ENCODE measurements at places on chromosomes 16 and 17.

DNA sequence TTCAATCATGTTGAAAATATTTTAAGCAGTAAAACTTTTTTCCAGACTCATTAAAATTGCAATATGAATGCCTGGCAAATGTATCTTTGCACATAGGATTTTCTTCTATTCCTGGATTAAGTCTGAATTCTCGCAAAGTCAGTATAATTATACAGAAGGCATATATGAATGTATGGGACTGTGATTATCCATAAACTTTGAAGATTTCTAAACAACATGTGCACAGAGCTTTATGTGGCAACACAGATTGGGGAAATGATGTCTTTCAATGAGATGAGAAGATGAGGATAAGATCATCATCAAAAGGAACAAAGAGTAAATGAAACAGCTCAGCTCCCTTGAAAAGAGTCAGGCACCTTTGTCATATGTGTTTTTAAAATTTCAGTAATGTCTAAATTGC lies 635.3 kb downstream of the CDH11 start:
- no peak for DNase-seq

DNA sequence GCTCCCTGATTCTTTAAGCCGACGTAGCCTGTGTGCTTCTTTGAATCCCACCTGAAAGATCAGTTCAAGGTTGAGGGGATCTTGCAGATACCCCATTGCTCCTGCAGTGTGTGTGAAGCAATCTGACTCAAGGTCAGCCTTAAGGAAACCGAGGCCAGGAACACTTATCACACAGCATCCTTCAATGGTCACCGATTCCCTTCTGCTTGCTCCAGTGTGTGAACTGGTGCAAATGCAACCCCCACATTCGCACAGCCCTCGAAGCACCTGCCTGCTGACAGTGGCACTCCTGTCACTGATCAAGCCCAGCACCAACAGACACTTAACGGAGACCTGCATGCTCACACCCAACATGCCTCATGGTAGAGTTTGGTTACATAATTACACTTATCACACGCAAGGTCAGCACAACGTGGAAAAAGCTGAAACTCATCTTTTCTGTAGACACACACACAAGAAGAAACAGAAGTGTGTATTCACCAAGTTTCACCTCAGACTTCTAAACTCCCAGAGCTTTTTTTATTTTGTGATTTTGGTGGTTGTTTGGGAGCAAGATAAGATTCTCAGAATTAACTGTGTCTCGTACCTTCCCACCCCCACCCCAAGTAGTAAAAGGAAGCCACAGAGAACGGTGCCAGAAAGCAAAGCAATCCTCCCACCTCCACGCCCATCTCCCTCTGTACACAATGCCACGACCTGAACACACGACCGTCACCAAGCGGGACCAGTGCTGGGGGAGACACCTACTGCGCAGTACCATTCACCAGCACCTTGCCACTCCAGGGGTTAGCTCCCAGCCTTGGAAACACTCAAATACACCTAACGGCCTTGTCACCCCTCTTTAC lies 37.2 kb downstream of the LITAFD start:
- no peak for DNase-seq

- no peak for DNase-seq
Measured at GRCh38 chr17:56815711-56816110, 18.0 kb downstream of the C17orf67 start.

- DNase-seq = no peak
Measured at GRCh38 chr17:75900691-75901533, 3.8 kb downstream of the MRPL38 start.

DNA sequence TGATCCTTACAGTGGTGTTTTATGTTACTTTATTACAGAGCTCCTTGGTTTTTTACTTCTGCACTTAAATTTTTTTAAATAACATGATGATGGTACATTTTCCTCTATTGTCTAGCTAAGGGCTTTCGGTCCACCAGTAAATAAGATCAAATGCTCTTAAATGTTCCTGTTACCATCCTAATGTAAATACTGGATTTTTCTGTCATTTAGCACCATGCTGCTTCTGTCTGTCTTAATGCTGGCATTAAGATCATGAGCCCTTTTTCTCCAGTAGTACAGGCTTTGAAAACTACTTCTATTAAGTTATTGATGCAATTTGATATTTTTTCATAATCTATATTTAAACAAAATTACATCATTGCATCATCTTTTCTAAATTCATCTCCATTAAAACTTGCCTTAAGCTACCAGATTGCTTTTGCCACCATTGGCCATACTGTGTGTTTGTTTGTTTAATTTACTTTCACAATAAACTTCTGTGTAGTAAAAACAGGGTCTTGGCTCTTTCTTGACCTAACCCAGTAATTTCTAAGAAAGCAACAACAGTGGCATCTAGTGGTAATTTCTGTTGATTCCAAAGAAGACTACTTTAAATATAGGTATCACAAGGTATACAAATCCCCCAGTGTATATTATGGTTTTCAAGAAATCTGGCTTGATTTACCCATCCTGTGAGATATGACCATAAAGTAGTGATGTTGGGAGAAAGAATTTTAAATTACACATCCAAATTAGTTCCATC lies 9.0 kb upstream of the PHAF1 start:
- DNase-seq = peak; percentile 45

DNA sequence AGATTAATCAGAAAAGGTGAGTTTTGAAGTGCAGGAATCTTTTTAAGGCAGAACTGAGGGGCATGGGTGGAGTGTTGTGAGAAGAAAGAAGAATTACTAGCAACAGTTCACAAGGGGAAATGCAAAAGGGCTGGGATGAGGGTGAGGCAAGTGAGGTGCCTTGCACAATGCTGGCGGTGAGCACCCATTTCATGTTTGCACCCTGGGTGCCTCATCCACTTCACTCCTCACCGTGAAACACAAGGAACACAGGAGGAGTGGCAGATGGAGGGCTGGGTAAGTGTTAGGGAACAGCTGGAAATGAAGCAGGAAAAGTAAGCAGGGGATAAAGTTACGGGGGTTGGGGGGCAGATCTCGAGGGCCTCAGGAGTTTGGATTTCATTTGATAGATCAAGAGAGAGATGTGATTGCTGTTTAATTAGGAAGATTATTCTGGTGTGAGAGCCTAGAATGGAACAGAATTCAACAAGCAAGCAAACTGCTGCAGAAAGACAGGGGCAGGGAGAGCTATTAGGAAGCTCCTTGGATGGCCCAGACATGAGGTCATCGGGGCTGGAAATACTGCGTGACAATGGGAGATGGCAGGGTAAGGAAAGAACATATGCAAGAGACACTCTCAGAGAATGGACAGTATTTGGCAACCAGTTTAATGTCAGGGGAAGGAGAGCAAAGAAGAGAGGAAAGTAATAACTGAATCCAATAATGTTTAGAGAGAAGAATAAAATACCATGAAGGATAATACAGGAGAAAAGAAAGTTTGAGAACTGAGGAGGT lies 8.3 kb upstream of the HEATR6 start:
- DNase-seq = no peak

GRCh38 chr16:20868890-20869289 lies 31.3 kb downstream of the DCUN1D3 start:
- DNase-seq = peak; percentile 79

DNA sequence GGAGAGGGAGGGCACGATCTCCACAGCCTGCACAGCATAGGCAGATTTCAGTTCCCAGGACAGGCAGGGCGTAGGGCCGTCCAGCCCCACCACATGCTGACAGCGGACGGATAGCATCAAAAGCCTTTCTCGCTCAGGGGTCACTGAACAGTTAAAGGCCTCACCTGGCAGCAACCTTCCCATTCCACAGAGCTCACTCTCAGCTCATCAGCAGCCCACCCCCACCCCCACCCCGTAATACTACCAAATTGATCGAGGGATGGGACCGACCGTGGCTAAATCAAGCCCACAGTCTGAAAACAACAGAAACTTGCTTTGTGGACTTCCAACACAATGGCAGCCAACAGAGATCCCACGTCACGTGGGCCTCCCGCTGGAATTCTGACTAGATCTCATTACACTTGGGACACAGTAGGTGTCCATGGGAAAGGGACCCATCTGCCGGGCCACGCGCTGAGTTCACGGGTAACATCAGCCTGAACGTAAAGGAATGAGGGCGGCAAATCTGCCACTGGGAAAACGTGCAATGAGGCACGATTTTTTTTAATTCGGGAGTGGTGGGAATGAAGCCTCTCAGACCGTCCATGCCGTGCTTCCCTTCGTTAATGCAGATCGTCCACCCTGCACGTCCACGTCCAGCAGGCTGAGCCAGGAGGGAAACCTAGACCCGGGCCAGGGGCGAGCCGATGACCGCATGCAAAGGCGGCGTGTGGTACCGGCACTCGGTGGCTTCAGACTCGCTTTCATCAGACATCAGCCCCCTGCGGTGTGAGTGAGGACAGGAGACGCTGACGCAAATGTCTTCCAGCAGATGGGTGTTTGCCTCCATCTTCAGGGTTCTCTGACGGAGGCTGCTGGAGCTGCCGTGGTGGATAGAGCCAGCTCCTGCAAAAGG lies 92.1 kb downstream of the TBC1D16 start:
- DNase-seq = no peak

DNA sequence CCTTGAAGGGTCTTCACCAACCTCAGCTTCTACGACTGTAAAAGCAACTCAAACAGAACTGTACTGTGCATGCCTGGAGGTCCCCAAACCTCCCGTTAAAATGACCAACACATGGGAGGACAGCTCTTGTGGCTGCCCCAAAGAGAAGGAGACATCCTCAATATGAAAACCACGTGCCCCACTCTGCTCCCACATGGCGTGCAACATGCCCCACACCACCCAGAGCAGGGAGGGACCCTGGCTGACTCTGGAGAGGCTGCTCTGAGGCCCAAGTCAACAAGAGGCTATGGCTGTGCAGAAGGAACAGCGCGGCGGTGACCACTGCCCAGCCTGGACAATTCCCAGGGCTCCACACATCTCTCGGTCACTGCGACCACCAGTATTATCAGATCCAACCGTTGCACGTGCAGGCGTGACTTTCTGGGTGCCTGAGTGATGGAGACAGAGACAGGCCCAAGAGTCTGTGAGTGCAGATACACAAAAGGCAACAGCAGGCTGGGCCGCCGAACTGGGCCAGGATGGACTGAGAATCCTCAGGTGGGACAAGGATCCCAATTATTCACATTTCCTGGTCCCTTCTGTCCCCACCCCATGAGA lies 1.4 kb downstream of the PLD6 start:
- DNase-seq = no peak

DNA sequence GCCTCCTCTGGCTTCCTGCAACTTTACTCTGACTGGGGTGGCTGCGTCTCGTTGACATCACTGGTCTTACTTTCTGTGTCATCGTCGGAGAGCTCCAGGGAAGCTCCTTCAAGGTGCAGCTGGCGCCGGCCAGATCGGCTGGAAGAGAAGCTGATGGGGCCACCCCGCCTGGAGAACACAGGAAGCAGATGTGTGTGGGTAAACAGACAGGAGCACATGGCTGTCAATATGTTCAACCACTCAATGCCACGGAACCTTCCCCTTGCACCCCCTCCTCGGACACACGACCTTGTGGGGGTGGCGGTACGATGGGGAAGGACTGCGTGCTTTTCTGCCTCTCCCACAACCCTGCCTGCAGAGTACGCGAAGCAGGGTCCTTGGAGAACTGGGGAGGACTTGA lies 40.1 kb downstream of the NDEL1 start:
- DNase-seq = no peak

GRCh38 chr16:75372236-75372856 lies 61.0 kb downstream of the CFDP1 start:
- DNase-seq = no peak

GRCh38 chr17:69809331-69809730 lies 265.7 kb upstream of the KCNJ16 start:
- no peak for DNase-seq

GRCh38 chr16:12321311-12321842 lies 344.8 kb downstream of the SNX29 start:
- DNase-seq = no peak

- DNase-seq = peak; percentile 87
Measured at GRCh38 chr16:12067714-12068401, 91.3 kb downstream of the SNX29 start.

GRCh38 chr16:28534542-28535373 lies 4.0 kb downstream of the NUPR1 start:
- DNase-seq = no peak

DNA sequence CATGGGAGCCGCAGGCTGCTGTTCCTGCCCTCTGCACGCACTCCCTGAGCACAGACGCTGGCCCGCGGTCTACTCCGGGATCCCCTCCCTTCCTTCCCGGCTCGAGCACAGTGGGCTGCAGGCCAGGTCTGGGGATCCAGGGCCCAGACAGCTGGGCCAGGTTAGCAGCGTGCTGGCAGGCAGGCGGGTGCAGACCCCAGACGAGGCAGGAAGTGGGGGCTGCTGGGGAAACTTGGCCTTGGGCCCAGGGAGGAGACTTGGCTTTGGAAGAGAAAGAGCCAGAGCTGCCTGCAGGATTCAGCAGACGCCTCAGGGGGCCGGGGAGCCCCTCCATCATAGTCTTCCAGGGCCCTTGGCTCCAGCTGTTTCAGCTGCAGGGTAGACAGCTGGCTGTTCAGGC lies 30.2 kb upstream of the ABCC3 start:
- DNase-seq = no peak

- no peak for DNase-seq
Measured at GRCh38 chr16:24668481-24669061, 60.9 kb upstream of the TNRC6A start.

GRCh38 chr16:84411768-84412167 lies 43.4 kb downstream of the ATP2C2 start:
- no peak for DNase-seq

DNA sequence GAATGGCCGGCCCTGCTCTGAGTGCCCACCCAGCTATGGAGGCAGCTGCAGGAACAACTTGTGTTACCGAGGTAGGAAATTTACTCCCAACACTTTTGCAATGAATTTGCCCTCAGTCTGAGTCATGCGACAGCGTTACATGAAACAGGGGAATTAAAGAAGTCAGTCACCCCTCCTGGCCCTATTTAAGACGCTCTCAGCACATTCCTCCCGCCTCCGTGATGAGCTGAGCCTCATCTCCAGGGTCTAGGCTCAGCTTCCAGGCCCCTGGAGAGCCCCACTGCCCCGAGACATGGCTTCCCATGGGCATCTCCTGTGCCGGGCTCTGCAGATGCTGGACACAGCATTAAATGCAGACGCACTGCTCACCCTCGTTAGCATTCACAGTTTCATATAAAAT lies 35.0 kb downstream of the CRISPLD2 start:
- no peak for DNase-seq

DNA sequence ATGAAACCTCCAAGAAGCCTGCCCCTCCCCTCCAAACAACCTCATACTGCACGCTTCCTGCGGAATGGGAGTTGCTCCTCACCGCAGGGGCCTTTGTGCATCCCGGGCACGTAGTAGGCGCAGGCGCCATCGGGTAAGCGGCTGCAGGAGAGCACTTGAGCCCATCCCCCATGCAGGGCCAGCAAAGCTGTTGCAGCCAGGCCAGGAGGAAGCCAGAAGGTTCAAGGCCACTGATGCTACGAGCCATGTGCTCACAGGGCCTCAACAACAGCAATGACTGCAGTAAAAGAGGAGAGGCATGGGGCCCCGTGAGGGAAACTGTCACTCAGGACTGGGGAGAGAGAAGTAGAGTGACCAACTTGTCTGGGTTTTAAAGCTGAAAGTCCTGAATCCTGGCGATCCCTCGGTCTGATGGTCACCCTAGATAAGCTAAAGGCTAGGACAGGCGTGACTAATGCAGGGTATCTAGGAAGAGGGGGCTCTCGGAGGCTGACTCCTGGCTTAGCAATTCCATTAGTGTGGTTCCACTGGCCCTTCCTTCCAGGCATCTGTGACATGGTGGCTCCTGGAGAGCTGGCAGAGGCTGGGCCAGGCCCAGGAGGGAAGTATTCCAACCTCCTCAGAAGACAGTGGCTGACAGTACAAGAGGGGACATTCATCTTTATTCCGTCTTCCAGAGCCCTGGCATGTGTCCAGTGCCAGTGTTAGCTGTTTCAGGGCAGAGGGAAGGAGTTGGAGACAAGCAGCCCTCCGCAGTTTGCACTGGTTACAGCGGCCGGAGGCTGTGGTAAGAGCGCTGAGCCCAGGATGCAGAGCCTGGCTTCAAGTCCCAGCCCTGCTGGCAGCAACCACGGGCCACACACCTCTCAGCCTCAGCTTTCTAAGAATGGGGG lies 20.8 kb downstream of the GOSR2 start:
- DNase-seq = peak; percentile 31
